Naive thymus-derived CD4-positive, alpha-beta T cell (primary cell): ENCODE measurements at places on chromosomes 12 and 14. TPM values are rescaled to one million over a fixed set of nuclear protein-coding genes. Genes with fewer than 3 reads are reported as not detected.

The SLC2A14 gene
- 0.15 TPM for total RNA-seq

The MGST1 gene
- total RNA-seq = 1.4 TPM

The RHEBL1 gene
- total RNA-seq = 3.4 TPM

The AQP6 gene
- not detected for total RNA-seq

The SMCO2 gene
- total RNA-seq = not detected

The BDKRB1 gene
- total RNA-seq = not detected in 2 replicates

The PYGL gene
- 1.2 TPM for total RNA-seq

DNA sequence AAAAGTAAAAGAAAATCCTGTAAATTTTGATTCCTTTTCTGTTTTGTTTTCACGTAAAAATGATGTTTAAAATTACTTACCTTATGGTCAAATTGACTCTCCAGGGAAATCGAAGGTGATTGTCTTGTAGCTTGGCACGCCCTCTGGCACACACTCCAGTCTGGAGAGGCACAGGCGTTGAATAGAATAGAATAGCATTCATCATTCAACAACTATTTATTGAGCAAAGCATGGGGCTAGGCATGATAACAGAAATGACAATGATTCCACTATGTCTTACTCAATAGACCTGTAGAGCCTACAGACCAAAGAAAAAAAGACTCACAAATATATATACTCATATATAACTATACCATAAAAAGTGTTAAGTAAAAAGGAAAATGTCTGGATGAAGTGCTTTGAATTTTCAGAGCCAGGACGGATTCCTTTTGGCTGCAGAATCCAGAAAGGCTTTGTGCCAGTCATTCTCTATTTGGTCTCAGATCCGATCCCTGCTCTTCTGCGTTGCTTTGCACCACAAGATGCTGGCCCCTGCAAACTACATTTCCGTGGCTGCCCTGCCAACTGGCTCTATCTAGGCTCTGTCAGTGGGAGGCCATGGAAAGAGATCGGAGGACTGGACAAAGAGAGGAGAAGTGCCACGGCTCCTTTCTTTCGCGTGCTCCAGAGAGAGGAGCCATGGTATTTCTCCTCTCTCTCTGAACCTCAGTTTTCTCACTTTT lies 231.8 kb downstream of the CRADD start:
- H3K27me3 ChIP-seq = no peaks in the 10 kb centered on the region
- no peak overlapping the region for H3K27ac ChIP-seq
- no peaks in the 10 kb centered on the region for H3K36me3 ChIP-seq
- no peak for DNase-seq
- H3K4me3 ChIP-seq = no peak overlapping the region
- no peaks in the 10 kb centered on the region for H3K4me1 ChIP-seq

- H3K4me3 ChIP-seq = no peak overlapping the region
- DNase-seq = no peak
- H3K36me3 ChIP-seq = no peaks in the 10 kb centered on the region
- H3K27me3 ChIP-seq = no peaks in the 10 kb centered on the region
Observed at GRCh38 chr12:113347107-113347506, 11.3 kb upstream of the PLBD2 start.

DNA sequence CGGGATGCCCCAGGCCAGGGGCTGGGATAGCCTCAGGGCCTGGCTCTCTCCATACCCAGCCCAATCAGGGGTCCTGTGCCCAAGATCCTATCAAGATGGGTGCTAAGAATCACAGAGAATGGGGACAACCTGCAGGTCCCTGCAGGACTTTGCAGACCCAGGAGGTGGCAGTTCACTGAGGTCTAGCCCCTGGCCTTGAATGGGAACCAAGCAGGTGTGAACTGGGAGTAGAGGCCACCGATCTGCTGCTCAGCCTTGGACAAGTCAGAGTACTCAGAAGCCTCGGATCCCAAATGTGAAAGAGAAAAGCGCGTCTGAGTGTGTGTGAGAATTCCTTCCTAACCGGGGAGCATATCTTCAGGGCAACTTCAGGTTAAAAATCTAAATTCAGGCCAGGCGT lies 76.2 kb downstream of the ARL6IP4 start:
- H3K27me3 ChIP-seq = no peaks in the 10 kb centered on the region
- H3K27ac ChIP-seq = no peak overlapping the region
- DNase-seq = no peak
- H3K4me1 ChIP-seq = no peaks in the 10 kb centered on the region

DNA sequence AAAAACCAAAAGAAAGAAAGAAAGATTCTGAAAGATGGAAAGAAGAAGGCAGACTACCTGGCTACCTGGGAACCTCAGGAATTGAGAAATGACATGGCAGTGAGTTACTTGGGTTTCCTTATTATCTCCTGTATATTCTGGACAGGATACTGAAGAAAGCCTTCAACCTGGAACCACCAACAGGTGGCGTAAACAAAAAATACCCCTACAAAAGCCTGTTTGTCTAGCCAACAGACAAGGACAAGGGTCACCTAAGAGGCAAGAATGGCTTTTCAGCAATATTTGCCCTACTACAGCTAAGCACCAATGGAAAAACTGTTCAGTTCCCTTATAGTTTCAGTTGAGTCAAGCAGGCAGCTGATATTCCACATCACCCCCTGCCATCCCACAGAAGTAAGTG lies 274.9 kb downstream of the GPHN start:
- H3K4me1 ChIP-seq = no peaks in the 10 kb centered on the region
- H3K27ac ChIP-seq = no peak overlapping the region

- H3K27me3 ChIP-seq = no peaks in the 10 kb centered on the region
- peaks cover 24% of the 10 kb centered on the region for H3K4me1 ChIP-seq
- H3K27ac ChIP-seq = no peak overlapping the region
Observed at GRCh38 chr12:132163041-132163910, 19.0 kb downstream of the NOC4L start.

- H3K4me1 ChIP-seq = no peaks in the 10 kb centered on the region
- no peak for DNase-seq
- H3K4me3 ChIP-seq = no peak overlapping the region
- no peaks in the 10 kb centered on the region for H3K27me3 ChIP-seq
Observed at GRCh38 chr12:99352269-99352668, 295.3 kb upstream of the GARIN6 start.

DNA sequence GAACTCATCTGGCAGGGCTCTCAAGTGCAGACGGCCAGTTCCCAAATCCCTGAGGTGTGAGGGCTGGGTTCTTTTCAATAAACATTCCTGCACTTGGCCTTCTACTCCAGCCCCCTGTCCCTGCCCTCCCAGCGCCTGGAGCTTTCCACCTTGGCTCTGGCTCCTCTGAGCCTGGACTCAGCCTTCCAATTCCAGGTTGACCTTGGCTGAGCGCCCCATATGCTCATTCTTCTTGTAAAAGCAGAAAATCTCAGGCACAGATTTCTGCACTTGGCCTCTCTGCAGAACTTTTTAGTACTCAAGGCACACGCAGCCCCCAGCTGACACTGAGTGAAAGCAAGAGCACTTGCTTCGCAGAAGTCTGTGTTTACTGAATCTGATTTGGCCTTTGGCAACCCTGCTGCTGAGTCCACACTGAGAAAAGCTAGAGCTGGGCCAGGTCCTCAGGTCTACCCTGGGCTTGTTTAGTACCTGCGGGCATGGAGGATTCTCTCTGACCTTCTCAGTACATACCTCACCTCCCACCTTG lies 222.7 kb downstream of the MSRB3 start:
- H3K4me3 ChIP-seq = no peak overlapping the region
- no peaks in the 10 kb centered on the region for H3K4me1 ChIP-seq
- H3K27ac ChIP-seq = no peak overlapping the region

- no peak for DNase-seq
- peak within 1 kb of the TSS; percentile 50 for H3K4me3 ChIP-seq
- H3K36me3 ChIP-seq = no peaks in the 10 kb centered on the region
- H3K27ac ChIP-seq = no peak within 1 kb of the TSS
- no peaks in the 10 kb centered on the region for H3K4me1 ChIP-seq
- H3K27me3 ChIP-seq = no peaks in the 10 kb centered on the region
Observed at GRCh38 chr12:122182887-122183587, at the start of gene LRRC43. Gene LRRC43 (plus strand): TSS chr12:122183123. CDS start chr12:122183145, 22 bp downstream.

GRCh38 chr12:45182511-45182910 lies 33.4 kb upstream of the ANO6 start:
- DNase-seq = no peak
- H3K4me3 ChIP-seq = no peak overlapping the region
- no peak overlapping the region for H3K27ac ChIP-seq
- no peaks in the 10 kb centered on the region for H3K27me3 ChIP-seq

DNA sequence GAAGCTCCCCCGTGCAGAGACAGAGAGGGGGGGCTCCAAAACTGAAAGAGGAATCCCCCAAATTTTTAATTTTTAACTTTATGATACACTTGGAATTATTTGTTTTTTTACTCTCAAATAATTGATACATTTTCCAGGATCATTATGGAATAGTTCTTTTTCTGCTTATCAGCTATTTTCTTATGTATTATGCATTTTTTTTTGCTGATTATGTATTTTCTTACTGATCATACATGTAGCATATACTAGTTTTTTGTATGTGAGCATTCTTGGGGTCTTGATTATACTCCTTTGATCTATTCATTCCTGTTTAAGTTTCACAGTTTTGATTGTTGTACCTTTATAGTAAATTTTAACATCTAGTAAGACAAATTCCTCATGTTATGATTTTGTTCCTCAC lies 55.5 kb upstream of the LDHB start:
- no peak overlapping the region for H3K4me3 ChIP-seq
- H3K36me3 ChIP-seq = no peaks in the 10 kb centered on the region
- H3K27ac ChIP-seq = no peak overlapping the region
- H3K4me1 ChIP-seq = no peaks in the 10 kb centered on the region

DNA sequence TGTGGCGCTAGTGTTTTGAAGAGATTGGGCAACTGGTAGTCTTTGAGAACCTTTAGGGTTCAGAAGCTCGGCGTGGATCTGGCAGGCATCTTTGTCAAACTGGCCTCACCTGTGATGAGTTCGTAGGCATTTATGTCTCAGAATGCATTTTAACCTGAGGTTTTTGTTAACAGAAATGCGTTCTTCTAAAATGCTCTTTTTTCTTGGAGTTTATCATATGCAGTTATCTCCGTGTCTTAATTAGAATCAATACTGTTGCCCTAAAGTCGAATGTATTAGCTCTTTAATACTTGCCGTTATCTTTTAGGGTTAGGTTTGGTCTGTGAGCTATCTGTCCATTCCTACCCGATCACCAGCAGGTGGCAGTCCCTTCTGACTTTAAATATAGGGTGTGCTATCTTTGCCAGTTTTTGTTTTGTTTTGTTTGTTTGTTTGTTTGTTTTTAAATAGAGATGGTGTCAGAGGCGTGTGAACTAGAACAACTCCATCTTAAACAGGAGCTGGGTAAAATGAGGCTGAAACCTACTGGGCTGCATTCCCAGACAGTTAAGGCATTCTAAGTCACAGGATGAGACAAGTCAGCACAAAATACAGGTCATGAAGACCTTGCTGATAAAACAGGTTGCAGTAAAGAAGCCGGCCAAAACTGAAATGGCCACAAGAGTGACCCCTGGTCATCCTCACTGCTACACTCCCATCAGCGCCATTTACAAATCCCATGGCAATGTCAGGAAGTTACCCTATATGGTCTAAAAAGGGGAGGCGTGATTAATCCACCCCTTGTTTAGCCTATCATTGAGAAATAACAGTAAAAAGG lies 1.4 kb downstream of the ATF1 start:
- H3K27ac ChIP-seq = peak overlapping the region; percentile 94
- peaks cover 17% of the 10 kb centered on the region for H3K4me1 ChIP-seq
- H3K4me3 ChIP-seq = peak overlapping the region; percentile 69

GRCh38 chr12:89750389-89751351 lies 42.0 kb upstream of the ATP2B1 start:
- H3K4me1 ChIP-seq = no peaks in the 10 kb centered on the region
- no peak overlapping the region for H3K27ac ChIP-seq
- DNase-seq = no peak
- no peaks in the 10 kb centered on the region for H3K27me3 ChIP-seq

GRCh38 chr12:50110762-50111351 lies 1.2 kb upstream of the COX14 start:
- peaks cover 20% of the 10 kb centered on the region for H3K4me1 ChIP-seq
- no peak for DNase-seq
- H3K27ac ChIP-seq = no peak overlapping the region
- no peaks in the 10 kb centered on the region for H3K36me3 ChIP-seq
- H3K27me3 ChIP-seq = no peaks in the 10 kb centered on the region

GRCh38 chr14:100446572-100446971 lies 123.4 kb downstream of the SLC25A47 start:
- no peak overlapping the region for H3K4me3 ChIP-seq
- H3K27ac ChIP-seq = no peak overlapping the region
- no peak for DNase-seq
- peaks cover 3% of the 10 kb centered on the region for H3K4me1 ChIP-seq

DNA sequence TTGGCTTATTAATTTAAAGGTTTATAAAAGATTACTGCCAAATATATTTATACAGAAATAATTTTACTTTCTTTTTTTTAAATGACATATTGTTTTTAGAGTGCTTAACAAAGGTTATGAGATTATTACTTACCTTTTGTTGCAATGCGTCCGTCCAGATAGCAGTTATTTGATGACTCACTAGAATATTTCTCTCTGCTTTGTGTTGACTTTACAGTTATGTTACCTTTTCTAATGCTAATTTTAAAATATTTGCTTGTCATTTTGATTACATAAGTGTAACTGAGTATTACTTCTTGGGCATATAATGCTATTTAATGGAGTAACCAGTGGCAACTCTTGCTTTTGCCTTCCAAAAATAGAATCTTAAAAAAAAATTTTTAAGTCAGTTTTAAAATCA lies 6.3 kb upstream of the PZP start:
- H3K27me3 ChIP-seq = no peaks in the 10 kb centered on the region
- H3K27ac ChIP-seq = no peak overlapping the region
- no peak for DNase-seq

DNA sequence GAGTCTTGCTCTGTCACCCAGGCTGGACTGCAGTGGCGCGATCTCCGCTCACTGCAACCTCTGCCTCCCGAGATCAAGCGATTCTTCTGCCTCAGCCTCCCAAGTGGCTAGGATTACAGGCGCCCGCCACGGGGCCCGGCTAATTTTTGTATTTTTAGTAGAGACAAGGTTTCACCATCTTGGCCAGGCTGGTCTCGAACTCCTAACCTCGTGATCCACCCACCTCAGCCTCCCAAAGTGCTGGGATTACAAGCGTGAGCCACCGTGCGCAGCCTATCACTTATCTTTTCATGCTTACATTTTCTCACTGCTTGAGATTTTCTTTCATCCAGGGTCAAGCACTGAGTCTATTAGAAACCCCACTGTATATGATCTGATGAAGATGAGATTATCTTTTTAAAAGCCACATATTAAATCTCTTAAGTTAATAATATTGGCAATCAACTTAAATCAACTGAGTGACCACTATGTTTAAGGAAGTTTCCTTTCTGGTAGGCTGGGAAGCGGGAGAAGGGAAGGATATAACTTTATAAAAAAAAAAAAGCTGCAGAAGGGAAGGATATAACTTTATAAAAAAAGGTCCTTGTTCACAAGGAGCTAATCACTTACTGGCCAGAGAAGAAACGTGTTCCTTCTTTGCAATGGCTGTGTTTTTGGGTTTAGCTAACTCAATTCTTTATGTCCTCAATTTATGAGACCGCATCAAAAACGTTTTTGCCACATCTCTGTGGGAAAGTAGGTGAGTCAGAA lies 1.3 kb upstream of the MDM2 start:
- H3K27ac ChIP-seq = peak overlapping the region; percentile 96
- peaks cover 3% of the 10 kb centered on the region for H3K4me1 ChIP-seq
- H3K4me3 ChIP-seq = no peak overlapping the region
- H3K27me3 ChIP-seq = no peaks in the 10 kb centered on the region
- peaks cover 7% of the 10 kb centered on the region for H3K36me3 ChIP-seq
